ENCODE measurements at places on chromosomes 6 and 20.

DNA sequence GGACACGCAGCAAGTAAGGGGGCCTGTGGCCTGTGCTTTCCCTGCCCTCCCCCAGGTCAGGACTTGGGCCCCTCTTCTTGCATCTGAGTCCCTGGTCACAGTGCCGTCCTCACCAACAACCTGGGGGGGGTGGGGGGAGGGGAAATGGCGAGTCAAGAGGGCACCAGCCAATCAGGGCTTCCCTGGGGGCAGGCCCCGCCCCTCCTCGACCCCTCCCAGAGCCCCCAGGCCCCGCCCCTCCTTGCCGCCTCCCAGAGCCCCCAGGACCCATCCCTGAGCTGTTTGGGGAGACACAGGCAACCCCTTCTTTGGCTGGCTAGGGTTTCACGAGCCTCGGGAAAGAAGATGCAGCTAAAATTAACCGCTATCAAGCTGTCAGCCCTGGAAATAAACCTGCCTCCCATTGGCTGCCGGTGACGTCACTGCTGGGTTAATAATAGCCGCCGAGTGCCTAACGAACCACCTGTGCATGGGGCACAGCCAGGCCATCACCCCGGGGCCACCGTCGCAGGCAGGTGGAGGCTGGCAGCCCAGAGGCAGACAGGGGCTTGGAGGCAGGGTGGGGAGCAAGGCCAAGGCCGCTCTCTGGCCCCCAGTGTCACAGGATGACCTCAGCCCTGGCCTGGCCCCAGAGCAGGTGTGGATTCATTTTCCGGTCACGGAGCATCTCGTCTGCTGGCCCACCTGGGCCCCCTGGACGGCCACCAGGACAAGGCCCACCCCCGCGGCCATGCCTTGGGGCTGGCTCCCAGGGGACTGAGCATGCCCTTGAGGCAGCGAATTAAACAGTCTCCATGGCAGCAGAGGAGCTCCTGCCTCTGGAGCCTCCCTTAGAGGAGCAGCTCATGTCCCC is 3.2 kb upstream of the EEF1A2 start:
- peaks cover 32% of the 10 kb centered on the region for H3K27me3 ChIP-seq
- no peak overlapping the region for H3K4me3 ChIP-seq
- H3K27ac ChIP-seq, result no peak overlapping the region

DNA sequence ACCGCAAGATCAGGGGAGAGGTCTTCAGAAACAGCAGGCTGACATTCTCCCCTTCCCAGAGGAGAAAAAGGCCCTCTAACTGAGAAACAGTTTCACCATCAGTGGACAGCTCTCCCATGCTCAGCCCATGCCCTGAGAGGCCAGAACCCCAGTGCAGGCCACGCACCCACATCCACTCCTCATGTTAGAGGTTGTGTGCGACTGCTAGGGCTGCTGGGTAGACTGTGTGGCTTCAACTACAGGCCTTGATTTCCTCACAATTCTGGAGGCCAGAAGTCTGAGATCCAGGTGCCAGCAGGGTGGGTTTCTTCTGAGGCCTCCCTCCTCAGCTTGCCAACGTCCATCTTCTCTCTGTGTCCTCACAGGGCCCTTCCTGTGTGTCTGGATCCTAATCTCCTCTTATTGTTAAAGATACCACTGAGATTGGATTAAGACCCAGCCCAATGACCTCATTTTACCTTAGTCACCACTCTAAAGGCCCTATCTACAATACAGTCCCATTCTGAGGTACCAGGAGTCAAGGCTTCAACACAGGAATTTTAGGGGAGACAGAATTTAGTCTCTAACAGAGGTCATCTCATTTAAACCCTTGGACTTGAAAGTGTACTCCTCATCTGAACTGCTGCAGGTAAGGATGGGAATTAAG is 67.7 kb upstream of the CD93 start:
- peaks cover 3% of the 10 kb centered on the region for H3K27me3 ChIP-seq
- no peak overlapping the region for H3K4me3 ChIP-seq
- DNase-seq, result no peak
- peaks cover 22% of the 10 kb centered on the region for H3K4me1 ChIP-seq

DNA sequence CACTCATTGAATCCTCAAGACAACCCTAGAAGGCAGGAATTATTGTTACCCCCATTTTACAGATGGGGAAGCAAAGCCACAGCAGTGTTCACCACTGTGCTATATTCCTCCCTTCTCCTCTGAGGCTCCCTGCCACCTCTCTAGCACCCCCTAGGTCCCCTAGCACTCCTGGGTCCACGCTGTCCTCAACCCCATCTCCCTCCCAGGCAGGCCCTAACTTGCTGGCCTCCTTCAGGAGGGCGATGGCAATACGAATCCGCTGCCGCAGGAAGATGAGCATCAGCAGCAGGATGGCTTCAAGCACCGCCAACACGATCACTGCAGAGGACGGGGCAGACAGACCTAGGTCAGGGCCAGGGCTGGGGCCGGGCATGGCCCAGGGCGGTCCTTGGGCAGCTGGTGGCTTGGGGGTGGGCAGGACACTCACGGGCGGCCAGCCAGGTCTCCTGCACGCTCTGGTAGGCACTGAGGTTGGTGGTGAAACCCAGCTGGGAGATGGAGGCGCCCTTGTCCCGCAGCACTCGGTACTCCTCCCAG is 7.8 kb upstream of the NEU1 start:
- no peak for DNase-seq
- no peak overlapping the region for H3K4me3 ChIP-seq
- no peaks in the 10 kb centered on the region for H3K27me3 ChIP-seq
- H3K4me1 ChIP-seq, result peaks cover 4% of the 10 kb centered on the region
- no peak overlapping the region for H3K27ac ChIP-seq

DNA sequence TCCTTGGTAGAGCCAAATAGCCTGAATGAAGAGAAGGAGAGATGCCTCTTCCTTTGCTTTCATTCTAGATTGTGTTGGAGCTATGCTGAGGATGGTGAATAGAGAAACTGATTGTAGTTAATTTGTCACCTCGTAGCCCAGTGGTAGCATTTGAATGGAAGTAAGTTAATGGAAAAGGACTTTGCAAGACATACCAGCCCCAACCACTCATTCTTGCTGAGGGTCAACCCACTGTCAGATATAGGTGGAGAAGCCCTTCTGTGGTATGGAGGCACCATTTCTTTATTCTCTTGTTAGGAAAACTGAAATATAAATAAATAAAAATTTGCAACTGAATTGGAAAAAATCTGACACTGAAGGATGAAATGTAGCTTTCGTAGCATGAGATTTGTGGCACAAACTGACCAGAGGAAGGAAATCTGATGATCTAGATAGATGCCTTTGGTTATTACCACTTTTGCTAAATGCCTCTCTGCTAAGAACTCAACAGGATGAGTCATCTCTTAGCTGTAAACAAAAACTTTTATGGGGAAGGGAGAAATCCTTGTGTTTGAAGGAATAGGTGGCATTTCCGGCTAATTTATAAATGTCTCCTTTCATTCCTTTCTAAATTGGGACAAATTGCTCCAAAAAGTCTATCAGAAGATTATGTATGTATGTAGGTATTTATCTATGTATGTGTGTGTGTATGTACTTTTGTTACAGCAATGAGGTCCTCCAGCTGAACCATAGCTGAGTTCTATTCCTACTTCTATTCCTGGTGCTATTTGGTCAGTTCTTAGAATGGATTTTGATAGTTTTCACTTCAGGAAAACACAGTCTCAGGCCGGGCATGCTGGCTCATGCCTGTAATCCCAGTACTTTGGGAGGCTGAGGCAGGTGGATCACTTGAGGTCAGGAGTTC is 76.5 kb upstream of the SUPT3H start:
- H3K4me1 ChIP-seq, result peaks cover 25% of the 10 kb centered on the region
- H3K4me3 ChIP-seq, result no peak overlapping the region
- no peak for DNase-seq
- H3K36me3 ChIP-seq, result peaks cover 3% of the 10 kb centered on the region
- H3K27ac ChIP-seq, result no peak overlapping the region
- H3K27me3 ChIP-seq, result peaks cover 5% of the 10 kb centered on the region

GRCh38 chr20:15909995-15910394 is 663.3 kb downstream of the KIF16B start:
- no peak overlapping the region for H3K4me3 ChIP-seq
- no peak for DNase-seq
- no peaks in the 10 kb centered on the region for H3K36me3 ChIP-seq

DNA sequence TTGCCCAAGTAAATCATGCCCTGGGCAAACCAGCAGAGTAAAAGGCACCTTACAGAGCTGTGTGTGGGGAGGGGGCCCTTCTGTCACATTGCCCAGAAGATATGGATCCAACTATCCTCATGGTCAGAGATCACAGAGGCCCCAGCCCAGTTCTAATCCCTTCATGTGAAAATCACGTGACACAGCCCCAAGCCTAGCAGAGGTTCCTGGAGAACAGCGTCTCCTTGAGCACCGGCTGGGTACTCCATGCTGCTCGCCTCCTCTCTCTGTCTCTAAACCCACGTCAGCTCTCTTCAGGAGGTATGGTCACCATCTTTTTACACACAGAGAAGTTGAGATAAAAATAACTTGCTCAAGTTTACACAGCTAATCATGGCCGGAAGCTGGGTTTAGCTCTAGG is 230.2 kb downstream of the ANKRD60 start:
- H3K27me3 ChIP-seq, result peaks cover 15% of the 10 kb centered on the region
- peaks cover 10% of the 10 kb centered on the region for H3K4me1 ChIP-seq
- H3K4me3 ChIP-seq, result no peak overlapping the region
- no peak overlapping the region for H3K27ac ChIP-seq
- no peaks in the 10 kb centered on the region for H3K36me3 ChIP-seq

DNA sequence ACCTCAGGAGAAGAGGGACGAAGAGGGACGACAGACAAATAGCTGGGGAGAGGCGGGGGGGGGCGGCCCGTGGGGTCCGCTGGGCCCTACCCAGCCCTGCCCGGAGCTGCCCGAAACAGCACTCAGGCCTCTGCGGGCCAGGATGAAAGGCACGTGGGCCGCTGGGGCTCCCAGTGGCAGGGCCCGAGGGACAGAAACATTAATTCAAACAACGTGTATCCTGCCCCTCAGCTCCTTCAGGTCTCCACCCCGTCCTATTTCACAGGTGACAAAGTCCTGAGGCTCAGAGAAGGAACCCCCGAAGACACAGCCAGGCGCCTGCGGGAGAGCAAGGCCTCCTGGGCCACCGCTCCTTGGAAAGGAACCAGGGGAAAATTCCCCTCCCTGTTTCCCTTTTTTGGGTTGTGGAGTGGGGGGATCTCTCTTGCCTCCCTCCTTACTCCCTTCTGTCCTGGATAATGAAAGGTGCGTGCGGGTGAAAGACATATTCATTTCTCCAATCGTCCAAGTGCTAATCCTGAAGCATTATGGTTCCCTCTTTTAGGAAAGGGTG is 93.3 kb downstream of the RNASET2 start:
- H3K4me1 ChIP-seq, result peaks cover 6% of the 10 kb centered on the region
- H3K36me3 ChIP-seq, result no peaks in the 10 kb centered on the region
- peaks cover 60% of the 10 kb centered on the region for H3K27me3 ChIP-seq
- DNase-seq, result no peak
- H3K27ac ChIP-seq, result no peak overlapping the region

DNA sequence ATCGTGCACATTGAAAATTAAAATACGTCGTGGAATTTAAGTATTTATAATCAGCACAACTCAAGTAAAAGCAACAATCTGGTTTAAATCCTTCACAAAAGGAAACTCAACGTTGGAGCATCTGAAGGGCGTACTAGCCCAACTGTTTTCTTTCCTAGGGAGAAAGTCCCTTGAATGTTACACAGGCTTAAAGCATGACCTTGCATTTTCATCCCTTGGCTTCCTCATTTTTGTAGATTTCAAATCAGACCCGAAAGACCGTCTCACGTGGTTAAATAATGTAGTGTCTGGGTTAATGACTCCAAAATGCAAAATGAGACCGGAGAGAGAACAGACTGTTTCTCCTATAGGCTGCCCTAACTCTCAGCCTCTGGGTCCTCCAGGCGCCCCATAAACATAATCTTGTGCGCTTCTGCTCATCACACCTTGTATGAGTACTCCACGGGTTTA is 249.2 kb upstream of the RREB1 start:
- H3K4me1 ChIP-seq, result peaks cover 15% of the 10 kb centered on the region
- no peak overlapping the region for H3K4me3 ChIP-seq
- H3K36me3 ChIP-seq, result no peaks in the 10 kb centered on the region
- DNase-seq, result no peak
- no peaks in the 10 kb centered on the region for H3K27me3 ChIP-seq
- H3K27ac ChIP-seq, result no peak overlapping the region

DNA sequence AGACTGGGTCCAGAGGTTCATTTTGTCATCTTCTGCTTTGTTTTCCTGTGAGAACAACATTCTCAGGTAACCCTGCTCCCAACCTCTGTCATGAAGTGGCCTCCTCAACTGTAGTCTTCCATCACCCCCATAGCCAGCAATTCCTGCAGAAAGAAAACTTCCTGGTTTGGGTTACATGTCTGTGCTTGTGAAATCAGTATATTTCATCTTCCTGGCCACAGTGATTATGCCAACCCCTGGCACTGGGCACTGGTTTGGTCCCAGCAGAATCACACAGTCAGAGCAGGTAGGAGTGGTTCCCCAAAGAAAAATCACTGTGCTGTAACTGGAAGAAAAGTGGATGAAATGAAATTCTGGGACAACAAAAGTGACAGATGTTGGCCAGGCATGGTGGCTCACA is 52.5 kb downstream of the CRYBG1 start:
- DNase-seq, result no peak
- H3K4me3 ChIP-seq, result no peak overlapping the region
- peaks cover 3% of the 10 kb centered on the region for H3K27me3 ChIP-seq
- no peak overlapping the region for H3K27ac ChIP-seq
- no peaks in the 10 kb centered on the region for H3K36me3 ChIP-seq

DNA sequence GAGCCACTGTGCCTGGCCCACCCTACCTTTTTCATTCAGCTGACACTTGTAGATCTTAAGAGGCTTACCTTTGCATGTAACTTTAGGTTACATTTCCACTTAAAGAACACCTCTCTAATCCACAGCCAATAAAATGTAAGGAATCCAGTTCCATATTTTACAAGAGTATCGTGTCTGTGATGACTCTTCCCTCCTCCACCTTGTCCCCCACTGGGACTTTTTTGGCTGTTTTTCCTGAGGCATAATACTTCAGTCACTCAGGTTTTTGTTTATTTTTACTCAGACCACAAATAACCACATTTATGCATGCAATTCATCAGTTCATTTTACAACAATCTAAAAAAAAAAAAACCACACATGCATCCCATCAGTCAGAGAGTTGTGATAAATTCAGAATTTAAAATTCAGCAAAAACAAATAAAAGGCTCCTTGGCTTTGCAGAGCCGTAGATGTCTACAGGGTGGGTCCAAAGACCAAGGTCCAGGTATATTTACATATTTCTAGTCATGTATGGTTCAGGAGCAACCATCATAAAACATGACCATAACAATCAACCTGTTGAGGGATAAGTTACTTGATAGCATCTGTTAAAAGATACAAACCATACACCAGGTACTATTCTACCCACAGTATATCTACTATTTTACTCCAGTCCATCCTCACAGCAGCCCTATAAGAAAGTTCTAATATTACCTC is 9.9 kb downstream of the ATXN1 start:
- H3K4me3 ChIP-seq, result no peak overlapping the region
- H3K36me3 ChIP-seq, result peaks cover 23% of the 10 kb centered on the region
- no peak for DNase-seq
- peaks cover 43% of the 10 kb centered on the region for H3K4me1 ChIP-seq
- no peaks in the 10 kb centered on the region for H3K27me3 ChIP-seq
- H3K27ac ChIP-seq, result no peak overlapping the region
